ENCODE measurements at places on chromosomes 4 and X. TPM values are rescaled to one million over a fixed set of nuclear protein-coding genes. Genes with fewer than 3 reads are reported as not detected.

Gene DCAF4L1
- total RNA-seq, result 0.55 TPM

Gene SFRP2
- total RNA-seq, result not detected

Gene FGD1
- total RNA-seq, result 0.11 TPM

Gene STK32B
- not detected for total RNA-seq

- peaks cover 5% of the 10 kb centered on the region for H3K36me3 ChIP-seq
- H3K27ac ChIP-seq, result no peak overlapping the region
- DNase-seq, result no peak
- peaks cover 16% of the 10 kb centered on the region for H3K4me1 ChIP-seq
These were observed 2.0 kb downstream of the CPLX1 start for GRCh38 chr4:823761-824460.

- H3K36me3 ChIP-seq, result no peaks in the 10 kb centered on the region
- H3K27me3 ChIP-seq, result peaks cover 10% of the 10 kb centered on the region
- no peaks in the 10 kb centered on the region for H3K4me1 ChIP-seq
- H3K27ac ChIP-seq, result no peak overlapping the region
- H3K4me3 ChIP-seq, result no peak overlapping the region
- DNase-seq, result no peak
These were observed 215.3 kb upstream of the TTC29 start for GRCh38 chr4:147160908-147161513.

GRCh38 chr4:152257601-152258066 lies 278.3 kb downstream of the FBXW7 start:
- H3K27me3 ChIP-seq, result no peaks in the 10 kb centered on the region
- peaks cover 13% of the 10 kb centered on the region for H3K4me1 ChIP-seq
- DNase-seq, result no peak
- no peak overlapping the region for H3K4me3 ChIP-seq

GRCh38 chr4:6466756-6467381 lies 5.5 kb downstream of the PPP2R2C start:
- no peak overlapping the region for H3K4me3 ChIP-seq
- no peak overlapping the region for H3K27ac ChIP-seq
- peak; percentile 2 for DNase-seq
- H3K36me3 ChIP-seq, result no peaks in the 10 kb centered on the region

DNA sequence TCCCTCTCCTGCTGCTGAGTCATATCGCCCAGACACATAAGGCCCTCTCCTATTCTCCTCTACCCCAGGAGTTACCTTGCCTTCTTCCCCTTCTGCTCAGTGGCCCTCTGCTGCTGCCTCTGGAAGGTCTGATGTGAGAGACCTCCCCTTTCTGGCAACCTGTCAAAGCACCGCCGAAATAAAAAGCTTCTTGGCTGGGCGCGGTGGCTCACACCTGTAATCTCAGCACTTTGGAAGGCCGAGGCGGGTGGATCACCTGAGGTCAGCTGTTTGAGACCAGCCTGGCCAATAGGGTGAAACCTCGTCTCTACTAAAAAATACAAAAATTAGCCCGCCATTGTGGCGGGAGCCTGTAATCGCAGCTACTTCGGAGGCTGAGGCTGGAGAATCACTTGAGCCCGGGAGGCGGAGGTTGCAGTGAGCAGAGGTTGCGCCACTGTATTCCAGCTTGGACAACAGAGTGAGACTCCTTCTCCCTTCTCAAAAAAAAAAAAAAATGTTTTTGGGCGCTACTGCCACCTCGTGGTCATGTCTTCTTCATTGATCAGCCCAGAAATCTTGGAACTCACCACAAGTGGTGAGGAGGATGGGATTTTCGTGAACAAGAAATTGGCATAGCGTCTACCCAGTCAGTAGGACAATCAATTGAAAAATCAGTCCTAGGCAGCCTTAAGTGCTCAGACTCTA lies 8.6 kb upstream of the ZXDA start:
- no peak overlapping the region for H3K27ac ChIP-seq
- H3K4me1 ChIP-seq, result no peaks in the 10 kb centered on the region
- no peaks in the 10 kb centered on the region for H3K27me3 ChIP-seq
- no peak for DNase-seq
- H3K36me3 ChIP-seq, result no peaks in the 10 kb centered on the region
- no peak overlapping the region for H3K4me3 ChIP-seq

GRCh38 chrX:101918751-101919150 lies 13.1 kb downstream of the ZMAT1 start:
- H3K27me3 ChIP-seq, result no peaks in the 10 kb centered on the region
- H3K27ac ChIP-seq, result no peak overlapping the region
- peaks cover 6% of the 10 kb centered on the region for H3K4me1 ChIP-seq
- no peak for DNase-seq
- H3K4me3 ChIP-seq, result no peak overlapping the region

DNA sequence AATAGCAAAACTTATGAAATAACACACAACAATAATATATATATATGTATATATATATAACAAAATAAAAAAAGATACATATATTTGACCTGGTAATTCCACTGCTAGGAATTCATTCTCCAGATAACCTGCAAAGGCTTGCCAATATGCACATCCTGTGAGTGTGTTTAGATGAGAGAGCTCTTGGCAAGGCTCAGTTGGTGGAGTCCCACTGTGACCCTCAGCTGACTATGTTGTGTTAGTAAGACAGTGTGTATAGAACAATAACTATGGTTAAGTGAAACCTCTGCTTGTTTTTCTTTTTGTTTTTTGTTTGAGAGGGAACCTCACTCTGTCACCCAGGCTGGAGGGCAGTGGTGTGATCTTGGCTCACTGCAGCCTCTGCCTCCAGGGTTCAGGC lies 39.5 kb upstream of the RBMX start:
- no peak overlapping the region for H3K27ac ChIP-seq
- H3K27me3 ChIP-seq, result no peaks in the 10 kb centered on the region
- DNase-seq, result no peak
- peaks cover 2% of the 10 kb centered on the region for H3K4me1 ChIP-seq

- no peaks in the 10 kb centered on the region for H3K4me1 ChIP-seq
- no peak for DNase-seq
- no peak overlapping the region for H3K4me3 ChIP-seq
These were observed 30.7 kb downstream of the SERPINA7 start for GRCh38 chrX:106007815-106008214.

GRCh38 chr4:61373901-61374440 lies 173.8 kb downstream of the ADGRL3 start:
- H3K27ac ChIP-seq, result no peak overlapping the region
- H3K4me1 ChIP-seq, result no peaks in the 10 kb centered on the region
- DNase-seq, result no peak
- no peak overlapping the region for H3K4me3 ChIP-seq
- no peaks in the 10 kb centered on the region for H3K36me3 ChIP-seq
- H3K27me3 ChIP-seq, result no peaks in the 10 kb centered on the region

GRCh38 chr4:48910511-48910910 lies 3.9 kb upstream of the OCIAD2 start:
- H3K36me3 ChIP-seq, result no peaks in the 10 kb centered on the region
- DNase-seq, result no peak
- no peaks in the 10 kb centered on the region for H3K27me3 ChIP-seq
- no peak overlapping the region for H3K4me3 ChIP-seq

Data from naive thymus-derived CD8-positive, alpha-beta T cell (primary cell).